Glutamatergic neuron (in vitro differentiated cells): ENCODE measurements at places on chromosomes 16 and 17.

- no peak for DNase-seq
Measured at GRCh38 chr17:31433091-31433790, 41.8 kb downstream of the RAB11FIP4 start.

DNA sequence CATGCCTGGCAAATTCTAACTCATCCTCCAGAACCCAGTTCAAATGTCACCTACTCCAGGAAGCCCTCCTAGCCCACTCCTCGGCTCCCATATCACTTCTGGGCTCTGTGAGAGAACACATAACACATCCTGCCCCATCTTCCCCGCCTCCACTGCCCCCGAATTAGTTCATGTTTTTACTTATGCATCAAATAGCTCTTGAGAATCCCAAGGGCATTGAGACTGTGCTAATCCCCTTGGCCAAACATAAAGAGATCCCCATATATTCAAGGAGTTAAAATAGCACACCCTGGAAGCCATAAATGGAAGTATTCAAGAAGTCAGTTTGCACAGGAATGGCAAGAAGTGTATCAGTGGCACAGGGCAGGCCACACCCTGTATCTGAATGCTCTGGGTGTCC is 2.0 kb upstream of the CREBBP start:
- no peak for DNase-seq

- no peak for DNase-seq
Measured at GRCh38 chr17:77085926-77086432, 54.8 kb upstream of the SEC14L1 start.

- no peak for DNase-seq
Measured at GRCh38 chr16:47947723-47948122, 208.1 kb downstream of the ABCC12 start.
